ENCODE measurements at places on chromosomes 3 and 15.

- DNase-seq = no peak
Observed at GRCh38 chr3:141690431-141691072, 47.5 kb upstream of the RNF7 start.

DNA sequence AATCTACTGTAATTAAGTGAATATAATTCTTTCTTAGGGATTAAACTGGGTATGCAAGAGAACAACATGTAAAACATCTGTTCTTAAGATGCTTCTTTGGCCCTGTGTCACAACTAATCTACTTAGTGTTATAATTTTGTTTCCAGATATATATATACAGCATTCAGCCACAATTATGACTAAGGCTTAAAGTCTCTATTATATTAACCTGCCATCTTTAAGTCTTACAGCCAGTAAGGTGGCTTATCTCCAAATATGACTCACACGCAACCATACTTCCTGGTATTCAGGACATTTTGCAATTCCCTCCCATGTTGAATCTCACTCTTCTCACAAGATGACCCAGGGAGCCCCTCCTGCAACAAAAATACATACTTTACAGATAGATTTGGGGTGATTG lies 6.6 kb upstream of the KBTBD8 start:
- no peak for DNase-seq

- DNase-seq = no peak
Observed at GRCh38 chr3:98788651-98789050, 25.5 kb downstream of the ST3GAL6 start.

DNA sequence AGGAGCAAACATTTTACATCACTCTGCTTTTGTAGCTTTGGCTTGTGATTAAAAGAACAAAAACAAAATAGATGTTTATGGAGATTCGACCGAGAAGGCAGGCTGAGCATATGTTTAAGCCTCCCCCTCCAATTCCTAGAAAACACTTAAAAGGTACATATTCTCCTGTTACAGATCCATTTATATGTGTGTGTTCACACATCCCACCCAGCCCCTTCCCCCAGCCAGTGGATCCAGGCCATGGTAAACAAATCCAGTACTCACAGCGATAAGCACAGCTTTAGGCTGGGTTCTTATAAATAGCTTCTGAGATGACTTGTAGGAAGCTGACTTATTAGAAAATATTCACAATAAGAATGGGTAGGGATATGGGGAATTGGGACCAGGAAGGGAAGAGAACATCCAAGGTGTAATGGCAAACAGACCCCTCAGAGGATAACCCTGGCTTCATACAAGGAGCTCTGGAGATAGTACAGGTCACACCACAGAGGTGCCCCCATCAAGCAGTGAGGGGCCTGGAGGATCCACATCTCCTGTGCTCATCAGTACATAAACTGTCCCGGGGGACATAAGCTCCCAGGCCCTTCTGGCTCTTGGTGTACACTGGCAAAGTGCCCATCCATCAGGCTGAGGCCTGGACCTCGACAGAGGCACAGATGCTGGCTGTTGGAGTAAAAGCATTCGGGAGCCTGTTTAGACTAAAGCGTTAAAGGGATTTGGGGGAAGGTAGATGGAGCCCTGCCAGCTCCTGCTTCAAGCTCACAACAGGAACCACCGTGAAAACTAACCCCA lies 70.0 kb upstream of the UBE2E1 start:
- DNase-seq = no peak

GRCh38 chr3:53516339-53516738 lies 21.9 kb downstream of the CACNA1D start:
- no peak for DNase-seq

- no peak for DNase-seq
Observed at GRCh38 chr3:174365796-174366195, 493.3 kb upstream of the NAALADL2 start.

GRCh38 chr3:49872801-49873281 lies 3.1 kb upstream of the CAMKV start:
- DNase-seq = no peak

DNA sequence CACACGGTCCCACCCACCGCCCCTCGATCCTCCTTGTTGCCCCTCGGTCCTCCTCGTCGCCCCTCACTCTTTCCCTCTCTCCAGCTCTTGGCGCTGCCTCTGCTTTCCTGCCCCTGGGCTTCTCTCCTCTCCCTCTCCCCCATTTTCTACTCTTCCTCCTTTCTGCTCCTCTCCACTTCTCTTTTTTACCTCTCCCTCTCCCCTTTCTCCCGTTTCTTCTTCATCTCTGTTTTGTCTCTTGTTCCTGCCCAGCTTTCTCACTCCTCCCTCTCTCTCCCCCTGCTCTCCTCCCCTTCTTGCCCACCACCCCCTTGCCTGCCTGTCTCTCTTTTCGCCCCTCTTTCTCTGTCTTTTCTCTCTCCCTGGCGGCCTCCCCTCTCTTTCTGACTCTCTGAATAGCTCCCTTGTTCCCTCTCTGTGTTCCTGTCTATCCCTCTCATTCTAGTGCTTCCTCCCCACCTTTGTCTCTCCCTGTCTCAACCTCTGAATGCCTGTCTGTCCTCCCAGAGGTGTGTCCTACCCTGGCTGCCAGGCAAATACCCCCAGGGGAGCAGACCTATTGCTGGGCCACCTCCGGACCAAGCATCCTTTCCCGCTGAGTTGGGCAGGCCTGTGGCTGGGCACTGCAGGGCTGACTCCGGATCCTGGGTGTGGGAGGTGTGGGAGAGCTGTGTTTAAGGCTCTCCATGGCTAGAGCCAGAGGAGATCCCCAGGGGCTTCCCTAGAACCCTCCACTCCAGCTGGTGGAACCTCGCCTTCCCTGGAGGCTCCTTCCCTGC lies 41.0 kb downstream of the EPHB3 start:
- DNase-seq = peak; percentile 72

DNA sequence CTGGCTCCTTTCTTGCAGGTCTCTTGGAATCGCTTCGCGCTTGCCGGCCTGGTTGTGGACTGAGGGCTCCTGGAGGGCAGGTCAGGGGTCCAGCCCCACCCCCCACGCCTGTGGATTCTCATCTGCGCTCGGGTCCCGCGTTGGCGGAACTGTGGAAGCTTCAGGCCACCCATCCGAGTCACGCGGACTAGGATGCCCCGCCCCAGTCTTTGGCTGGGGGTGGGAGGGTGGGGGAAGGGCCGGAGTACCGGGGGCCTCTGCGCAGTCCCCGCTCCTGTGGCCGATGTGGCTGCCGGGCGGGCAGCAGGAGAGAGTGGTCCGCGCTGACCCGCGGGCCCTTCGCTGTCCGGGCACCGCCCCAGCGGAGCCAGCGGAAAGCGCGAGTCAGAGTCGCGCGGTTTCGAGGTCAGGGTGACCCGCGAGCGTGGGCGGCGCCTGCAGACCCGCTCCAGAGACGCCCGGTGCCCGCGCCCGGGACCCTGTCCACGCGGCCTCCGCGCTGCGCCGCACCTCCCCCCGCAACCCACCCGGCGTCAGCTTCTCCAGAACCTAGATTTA lies 114.2 kb downstream of the KLF13 start:
- peak; percentile 55 for DNase-seq

- DNase-seq = peak; percentile 37
Observed at GRCh38 chr3:175338775-175339535, 479.8 kb downstream of the NAALADL2 start.

- DNase-seq = no peak
Observed at GRCh38 chr3:23553353-23553752, 252.4 kb upstream of the UBE2E1 start.

GRCh38 chr15:79179108-79179561 lies 88.6 kb upstream of the RASGRF1 start:
- no peak for DNase-seq

DNA sequence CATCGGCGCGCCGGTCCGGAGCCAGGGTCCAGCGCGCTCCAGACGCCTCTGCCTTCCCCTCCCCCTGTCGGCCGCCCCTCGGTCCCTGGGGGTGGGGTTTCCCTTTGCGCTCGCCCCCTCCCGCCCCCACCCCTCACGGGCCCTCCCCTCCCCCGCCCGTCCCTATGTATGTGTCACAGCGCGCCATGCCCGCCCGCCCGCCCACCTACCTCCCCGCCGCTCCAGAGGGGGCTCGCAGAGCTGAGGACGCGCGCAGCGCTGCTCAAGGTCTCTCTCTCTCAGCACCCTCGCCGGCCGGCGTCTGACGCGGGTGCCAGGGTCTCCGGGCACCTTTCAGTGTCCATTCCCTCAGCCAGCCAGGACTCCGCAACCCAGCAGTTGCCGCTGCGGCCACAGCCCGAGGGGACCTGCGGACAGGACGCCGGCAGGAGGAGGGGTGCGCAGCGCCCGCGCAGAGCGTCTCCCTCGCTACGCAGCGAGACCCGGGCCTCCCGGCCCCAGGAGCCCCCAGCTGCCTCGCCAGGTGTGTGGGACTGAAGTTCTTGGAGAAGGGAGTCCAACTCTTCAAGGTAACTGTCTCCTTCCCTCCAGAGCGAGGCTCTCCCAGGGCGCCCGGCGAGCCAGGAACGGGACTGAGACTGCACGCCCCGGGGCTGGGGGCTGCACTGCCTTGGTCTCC lies at the start of gene ACAN:
Gene ACAN, plus strand, starts transcription at position 196 of the 679 bp plus-strand sequence. CDS start 32,771 bp downstream, outside the sequence.
- DNase-seq = no peak

DNA sequence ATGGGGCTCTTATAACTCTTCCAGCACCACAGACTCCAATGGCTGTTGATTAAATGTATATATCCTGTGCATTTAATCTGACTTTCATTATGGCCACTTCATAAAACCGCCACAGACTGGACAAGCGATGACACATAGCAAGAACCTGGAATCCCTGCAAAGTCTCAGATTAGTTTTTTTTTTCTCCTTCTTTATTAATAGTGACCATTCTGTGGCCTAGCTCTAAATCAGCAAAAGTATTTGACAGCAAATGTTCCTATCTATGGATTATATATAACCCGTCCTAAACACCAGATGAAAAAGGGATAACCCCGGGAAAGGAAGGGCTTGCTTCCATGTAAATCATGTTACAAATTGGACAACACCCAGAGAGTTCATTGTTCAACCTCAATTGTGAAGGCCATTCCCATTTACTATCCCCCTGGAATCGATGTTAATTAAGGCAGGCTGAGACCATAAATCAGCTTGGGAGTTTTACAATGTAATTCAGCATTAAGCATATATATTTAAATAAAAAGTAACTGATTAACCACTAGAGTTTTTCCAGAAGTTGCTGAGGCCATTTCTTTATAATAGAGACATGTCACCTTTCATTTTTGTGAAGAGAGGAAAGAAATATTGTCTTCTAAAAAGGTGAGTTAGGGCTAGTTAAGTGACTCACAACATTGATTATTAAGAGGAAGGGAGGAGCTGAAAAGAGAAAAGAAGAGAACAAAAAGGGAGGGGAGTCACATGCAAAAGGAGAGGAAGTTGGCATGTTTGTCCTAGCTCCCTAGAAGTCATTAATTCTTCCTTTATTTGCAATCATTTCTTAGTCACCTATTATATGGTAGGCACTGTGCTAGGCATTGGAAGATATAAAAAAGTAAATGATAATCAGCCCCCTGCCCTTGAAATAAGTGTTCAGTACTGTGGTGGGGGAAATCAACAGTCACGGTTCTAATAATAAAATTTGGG lies 26.2 kb downstream of the ALDH1A2 start:
- no peak for DNase-seq

DNA sequence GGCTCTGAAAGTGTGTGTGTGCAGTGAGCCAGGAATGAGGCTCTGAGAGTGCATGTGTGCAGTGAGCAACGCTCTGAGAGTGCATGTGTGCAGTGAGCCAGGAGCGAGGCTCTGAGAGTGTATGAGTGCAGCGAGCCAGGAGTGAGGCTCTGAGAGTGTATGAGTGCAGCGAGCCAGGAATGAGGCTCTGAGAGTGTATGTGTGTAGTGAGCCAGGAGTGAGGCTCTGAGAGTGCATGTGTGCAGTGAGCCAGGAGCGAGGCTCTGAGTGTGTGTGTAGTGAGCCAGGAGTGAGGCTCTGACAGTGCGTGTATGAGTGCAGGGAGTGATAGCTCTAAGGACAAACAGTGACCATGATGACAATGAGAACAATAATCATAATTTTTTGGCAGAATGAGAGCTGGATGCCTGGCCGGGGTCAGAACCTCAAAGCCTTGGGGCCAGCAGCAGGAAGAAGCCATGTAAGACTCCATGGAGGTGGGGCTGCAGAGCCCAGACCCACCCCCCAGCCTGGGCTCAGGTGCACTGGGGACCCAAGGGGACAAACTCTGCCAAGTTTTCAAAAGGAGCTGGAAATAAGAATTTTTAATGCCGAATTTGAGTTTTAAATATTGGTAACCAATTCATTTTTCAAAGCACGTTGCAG lies 85.7 kb upstream of the PRR20G start:
- no peak for DNase-seq

GRCh38 chr3:127097072-127097405 lies 95.9 kb upstream of the PRR23E start:
- no peak for DNase-seq

- no peak for DNase-seq
Observed at GRCh38 chr3:34185301-34185700, 386.9 kb downstream of the PDCD6IP start.

DNA sequence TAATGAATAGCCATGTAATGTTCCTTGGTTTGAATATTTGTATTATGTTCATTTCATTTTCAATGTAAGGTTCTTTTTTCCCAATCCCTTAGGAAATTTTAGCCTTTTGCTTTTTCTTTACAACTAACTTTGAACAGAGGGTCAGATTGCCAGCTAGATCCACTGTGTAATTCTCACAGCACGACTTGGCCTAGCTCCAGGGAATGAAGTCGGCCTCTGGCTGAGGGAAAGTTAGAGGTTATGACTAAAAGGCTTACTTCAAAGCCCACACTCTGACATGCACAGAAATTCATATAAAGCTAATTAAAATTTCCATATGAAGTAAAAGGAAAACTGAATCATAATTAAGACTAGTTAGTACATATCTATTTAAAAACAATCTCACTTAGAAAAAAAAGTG lies 38.7 kb downstream of the ROBO1 start:
- peak; percentile 1 for DNase-seq

GRCh38 chr3:23950293-23950692 lies 5.2 kb downstream of the NR1D2 start:
- no peak for DNase-seq

GRCh38 chr3:30248423-30248822 lies 358.0 kb upstream of the TGFBR2 start:
- no peak for DNase-seq

DNA sequence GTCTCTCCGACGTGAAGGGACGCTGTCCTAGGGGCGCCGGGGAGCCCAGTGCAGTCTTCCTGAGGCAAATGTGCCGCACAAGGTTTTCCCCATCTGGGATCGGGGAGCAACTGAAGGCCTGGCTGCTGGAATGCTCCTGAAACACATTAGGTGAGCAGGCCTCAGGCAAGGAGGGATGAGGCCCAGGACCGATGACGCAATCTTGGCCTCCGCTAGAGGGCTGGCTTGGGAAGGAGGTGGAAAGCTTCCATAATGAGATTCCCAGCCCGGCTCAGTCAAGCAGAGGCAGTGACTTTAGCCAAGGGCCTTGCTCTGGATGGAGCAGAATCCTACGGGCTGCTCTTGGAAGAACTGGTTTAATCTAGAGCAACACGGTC lies 50.8 kb downstream of the CPN2 start:
- peak; percentile 86 for DNase-seq

GRCh38 chr3:70150599-70150998 lies 151.1 kb downstream of the SAMMSON start:
- DNase-seq = no peak

DNA sequence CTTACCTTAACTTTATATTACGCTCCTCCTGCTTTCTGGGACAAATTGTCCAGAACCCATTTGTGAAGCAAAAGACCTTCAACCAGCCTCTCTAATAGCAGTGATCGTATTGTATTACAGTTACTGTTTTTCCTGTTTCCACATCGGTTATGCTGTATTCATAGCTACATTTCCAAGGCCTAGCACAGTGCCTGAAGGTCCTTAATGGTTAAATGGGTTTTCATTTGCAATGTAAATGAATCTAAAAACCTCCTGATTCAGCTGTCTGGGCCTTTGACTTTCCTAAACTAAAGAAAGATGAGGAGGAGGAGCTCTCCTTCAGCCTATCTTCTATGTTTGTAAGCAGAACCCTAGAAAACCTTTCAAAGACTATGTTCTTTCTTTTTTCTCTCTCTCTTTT lies 99.1 kb downstream of the LRRC28 start:
- no peak for DNase-seq

- DNase-seq = no peak
Observed at GRCh38 chr3:158505117-158505516, 65.9 kb upstream of the MLF1 start.
